ENCODE measurements at places on chromosomes 7 and 10.

DNA sequence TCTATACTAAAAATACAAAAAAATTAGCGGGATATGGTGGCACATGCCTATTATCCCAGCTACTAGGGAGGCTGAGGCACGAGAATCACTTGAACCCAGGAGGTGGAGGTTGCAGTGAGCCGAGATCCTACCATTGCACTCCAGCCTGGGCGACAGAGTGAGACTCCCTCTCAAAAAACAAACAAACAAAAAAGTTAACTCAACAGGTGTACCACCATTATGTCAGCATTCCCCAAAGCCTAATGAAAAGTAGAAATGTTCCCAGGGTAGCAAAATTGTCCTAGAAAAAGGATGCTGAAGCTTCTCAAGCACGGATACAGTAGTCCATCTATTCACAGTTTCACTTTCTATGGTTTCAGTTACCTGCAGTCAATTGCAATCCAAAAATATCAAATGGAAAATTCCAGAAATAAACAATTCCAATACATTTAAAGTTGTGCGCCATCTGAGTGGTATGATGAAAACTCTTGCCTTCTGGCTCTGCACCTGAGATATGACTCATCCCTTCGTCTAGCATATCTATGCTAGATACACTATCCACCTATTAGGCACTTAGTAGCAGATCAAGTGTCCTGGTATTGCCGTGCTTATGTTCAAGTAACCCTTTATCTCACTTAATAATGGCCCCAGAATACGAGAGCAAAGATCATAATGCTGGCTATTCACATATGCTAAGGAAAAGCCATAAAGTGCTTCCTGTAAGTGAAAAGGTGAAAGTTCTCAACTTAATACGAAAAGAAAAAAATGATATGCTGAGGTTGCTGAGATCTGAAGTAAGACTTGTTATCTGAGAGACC lies 37.2 kb upstream of the SLC35G1 start:
- DNase-seq, result no peak

GRCh38 chr7:92982928-92983327 lies 134.9 kb downstream of the SAMD9 start:
- no peak for DNase-seq

DNA sequence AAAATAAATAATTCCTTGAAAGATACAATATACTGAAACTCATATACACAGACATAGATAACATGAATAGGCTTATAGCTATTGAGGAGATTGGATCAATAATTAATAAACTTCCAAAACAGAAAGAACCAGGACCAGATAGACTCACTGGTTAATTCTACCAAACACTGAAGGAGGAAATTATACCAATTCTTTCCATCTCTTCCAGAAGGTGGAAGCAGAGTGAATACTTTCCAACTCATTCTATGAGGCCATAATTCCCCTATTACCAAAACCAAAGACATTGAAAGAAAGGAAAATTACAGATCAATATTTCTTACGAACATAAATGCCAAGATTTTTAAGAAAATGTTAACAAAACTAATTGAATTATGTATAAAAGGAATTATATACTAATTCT lies 624.8 kb upstream of the LRRTM3 start:
- no peak for DNase-seq

- no peak for DNase-seq
These were observed 409.0 kb downstream of the CDC14C start for GRCh38 chr7:49333180-49333881.

GRCh38 chr7:43577485-43577951 lies 5.4 kb upstream of the STK17A start:
- DNase-seq, result no peak

Measured in lower leg skin (tissue), 4 donors.